ENCODE measurements at places on chromosomes 6 and 20.

GRCh38 chr6:129264480-129265045 lies 381.6 kb downstream of the LAMA2 start:
- DNase-seq, result no peak

GRCh38 chr6:121143476-121143875 lies 190.8 kb downstream of the TBC1D32 start:
- no peak for DNase-seq

DNA sequence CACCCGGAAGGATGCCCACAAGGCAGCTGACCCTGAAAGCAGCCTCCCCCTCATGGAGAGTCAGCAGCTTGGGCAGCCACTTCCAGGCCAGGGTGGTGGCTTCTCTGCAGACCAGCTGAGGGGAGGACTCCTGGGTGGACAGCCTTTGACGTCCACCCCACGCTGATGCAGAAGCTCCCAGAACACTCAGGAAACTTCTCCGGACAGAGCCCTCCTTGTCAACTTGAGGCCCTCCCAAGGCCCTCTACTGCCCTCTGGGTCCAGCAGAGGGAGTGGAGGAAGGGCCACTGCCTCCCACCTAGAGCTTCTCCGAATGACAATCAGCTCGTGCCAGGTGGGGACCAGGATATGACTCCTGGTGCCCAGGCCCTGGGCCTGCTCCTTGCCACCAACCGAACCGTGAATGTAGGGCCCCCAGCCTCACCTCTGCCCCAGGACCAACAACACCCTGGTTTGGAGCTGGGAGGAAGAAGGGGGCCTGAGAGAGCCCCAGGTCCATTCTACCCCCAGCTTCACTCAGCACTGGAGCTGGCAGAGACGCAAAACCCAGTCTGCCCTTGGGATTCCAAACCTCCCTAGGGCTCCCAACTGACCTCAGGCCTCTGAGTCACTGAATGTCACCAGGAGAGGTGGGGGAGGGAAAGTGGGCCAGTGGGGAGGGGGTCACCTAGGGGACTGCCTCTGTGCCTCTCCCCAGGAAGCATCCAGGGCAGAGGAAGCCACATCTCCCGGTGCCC lies 10.9 kb upstream of the SLC22A7 start:
- no peak for DNase-seq

- DNase-seq, result no peak
These were observed 41.5 kb upstream of the ZNFX1 start for GRCh38 chr20:49319208-49319809.

GRCh38 chr6:132021552-132022375 lies 70.6 kb upstream of the CCN2 start:
- DNase-seq, result no peak

- DNase-seq, result no peak
These were observed 663.4 kb downstream of the KHDRBS2 start for GRCh38 chr6:61622601-61623000.

GRCh38 chr6:46234156-46234556 lies 63.4 kb upstream of the ENPP5 start:
- DNase-seq, result no peak

DNA sequence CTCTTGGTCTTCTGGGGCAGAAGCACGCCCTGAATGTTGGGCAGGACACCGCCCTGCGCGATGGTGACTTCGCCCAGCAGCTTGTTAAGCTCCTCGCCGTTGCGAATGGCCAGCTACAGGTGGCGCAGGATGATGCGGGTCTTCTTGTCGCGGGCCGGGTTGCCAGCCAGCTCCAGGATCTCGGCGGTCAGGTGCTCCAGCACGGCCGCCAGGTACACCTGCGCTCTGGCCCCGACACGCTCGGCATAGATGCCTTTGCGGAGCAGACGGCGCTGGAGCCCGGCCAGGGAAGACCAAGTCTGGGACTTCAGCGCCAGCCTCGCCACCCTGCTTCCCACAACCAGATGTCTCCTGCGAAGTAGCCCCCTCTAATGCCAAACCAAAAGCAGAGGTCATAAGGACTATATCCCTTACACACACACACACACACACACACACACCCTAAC lies 8.0 kb upstream of the SLC17A3 start:
- DNase-seq, result peak; percentile 1

GRCh38 chr6:122200440-122200839 lies 199.0 kb upstream of the HSF2 start:
- no peak for DNase-seq

DNA sequence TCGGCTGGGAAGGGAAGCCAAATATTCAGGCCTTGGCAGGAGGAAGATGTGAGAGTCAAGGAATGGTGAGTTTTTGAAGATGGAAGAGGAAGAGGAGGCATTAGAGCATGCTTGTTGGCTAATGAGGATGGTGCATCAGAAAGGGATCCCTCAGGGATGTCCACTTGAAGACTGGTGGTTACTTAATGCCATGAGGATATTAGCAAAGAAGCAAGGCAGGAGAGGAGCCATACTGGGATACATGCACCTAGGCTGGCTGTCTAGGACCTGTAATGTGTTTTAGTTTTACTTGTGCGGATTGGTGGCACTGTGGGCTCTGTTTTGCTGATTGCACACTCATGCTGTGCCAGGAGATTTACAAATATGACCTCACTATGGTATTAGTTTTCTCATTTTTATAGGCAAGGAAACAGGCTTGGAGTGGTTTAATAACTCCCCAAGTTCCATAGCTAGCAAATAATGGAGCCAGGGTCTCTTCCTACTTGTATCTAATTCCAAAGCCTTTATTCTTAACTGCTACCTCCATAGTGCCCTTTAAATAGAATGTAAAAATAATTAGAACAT lies 37.8 kb downstream of the NCOA7 start:
- no peak for DNase-seq

DNA sequence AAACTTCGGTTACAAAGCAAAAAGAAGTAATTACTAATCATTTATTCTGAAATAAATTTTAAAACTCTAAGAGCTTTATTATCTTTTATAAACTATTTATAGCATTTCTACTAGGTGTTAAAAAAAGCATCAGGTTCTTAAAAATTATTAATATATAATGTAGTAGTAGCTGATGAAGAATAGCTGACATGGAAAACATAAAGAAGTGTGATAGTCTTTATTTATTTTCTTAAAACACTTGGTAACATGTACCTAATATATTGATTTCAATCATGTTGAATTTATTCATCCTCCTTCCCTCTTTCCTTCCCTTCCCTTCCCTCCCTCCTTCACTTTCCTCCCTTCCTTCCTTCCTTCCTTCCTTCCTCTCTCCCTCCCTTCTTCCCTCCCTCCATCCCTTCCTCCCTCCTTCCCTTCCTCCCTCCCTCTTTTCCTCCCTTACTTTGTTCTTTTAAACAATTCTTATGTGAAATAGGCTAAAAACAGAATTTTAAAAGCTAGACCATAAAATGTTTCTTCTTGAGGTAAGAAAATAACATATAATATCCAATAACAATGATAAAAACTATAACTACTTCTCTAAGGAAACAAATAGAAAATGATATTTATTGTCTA lies 913.9 kb upstream of the MAP3K7 start:
- DNase-seq, result no peak

GRCh38 chr6:14246876-14247275 lies 129.3 kb downstream of the CD83 start:
- DNase-seq, result no peak

GRCh38 chr20:54344832-54345231 lies 130.6 kb upstream of the DOK5 start:
- DNase-seq, result no peak

- no peak for DNase-seq
These were observed 147.0 kb downstream of the SOX4 start for GRCh38 chr6:21740376-21741124.

GRCh38 chr6:150568560-150568959 lies 31.1 kb upstream of the PLEKHG1 start:
- no peak for DNase-seq

DNA sequence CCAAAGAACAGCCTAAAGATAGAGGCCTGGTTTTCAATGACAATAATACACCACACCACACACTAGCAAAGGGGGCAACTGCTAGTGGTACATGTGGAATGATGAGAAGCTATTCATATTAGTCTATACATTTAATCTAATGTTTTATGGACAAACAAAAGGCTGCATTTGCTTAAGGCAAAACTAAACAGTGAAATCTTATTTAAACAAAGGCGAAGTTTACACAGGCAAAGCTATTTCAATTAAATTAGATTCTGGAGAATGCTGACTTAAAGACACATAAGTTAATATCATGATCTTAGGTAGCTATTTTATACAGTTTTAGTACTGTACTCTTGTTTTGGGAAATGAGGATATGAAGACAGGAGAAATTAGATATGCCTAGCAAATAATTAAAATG lies 53.9 kb upstream of the SIM1 start:
- DNase-seq, result no peak

GRCh38 chr6:168117942-168118341 lies 38.9 kb upstream of the FRMD1 start:
- no peak for DNase-seq

DNA sequence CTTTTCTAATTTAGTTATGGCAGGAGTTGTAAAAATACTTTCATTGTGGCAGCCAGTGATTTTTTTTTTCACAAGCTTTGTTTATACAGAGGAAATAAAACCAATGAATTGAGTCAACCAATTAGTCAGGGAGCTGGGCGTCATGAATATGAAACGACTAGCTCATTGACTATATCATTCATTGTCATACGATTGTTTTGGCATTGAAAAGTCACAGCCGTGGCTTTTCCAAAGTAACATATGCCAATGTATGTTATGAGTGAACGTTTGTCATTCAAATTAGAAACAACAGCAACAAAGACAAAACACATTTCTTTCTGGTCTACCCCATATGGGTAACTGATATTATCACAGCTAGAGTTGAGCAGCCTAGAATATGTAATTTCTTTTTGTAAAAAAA lies 810.6 kb downstream of the EPHA7 start:
- DNase-seq, result no peak
